ENCODE measurements at places on chromosomes 4 and X.

DNA sequence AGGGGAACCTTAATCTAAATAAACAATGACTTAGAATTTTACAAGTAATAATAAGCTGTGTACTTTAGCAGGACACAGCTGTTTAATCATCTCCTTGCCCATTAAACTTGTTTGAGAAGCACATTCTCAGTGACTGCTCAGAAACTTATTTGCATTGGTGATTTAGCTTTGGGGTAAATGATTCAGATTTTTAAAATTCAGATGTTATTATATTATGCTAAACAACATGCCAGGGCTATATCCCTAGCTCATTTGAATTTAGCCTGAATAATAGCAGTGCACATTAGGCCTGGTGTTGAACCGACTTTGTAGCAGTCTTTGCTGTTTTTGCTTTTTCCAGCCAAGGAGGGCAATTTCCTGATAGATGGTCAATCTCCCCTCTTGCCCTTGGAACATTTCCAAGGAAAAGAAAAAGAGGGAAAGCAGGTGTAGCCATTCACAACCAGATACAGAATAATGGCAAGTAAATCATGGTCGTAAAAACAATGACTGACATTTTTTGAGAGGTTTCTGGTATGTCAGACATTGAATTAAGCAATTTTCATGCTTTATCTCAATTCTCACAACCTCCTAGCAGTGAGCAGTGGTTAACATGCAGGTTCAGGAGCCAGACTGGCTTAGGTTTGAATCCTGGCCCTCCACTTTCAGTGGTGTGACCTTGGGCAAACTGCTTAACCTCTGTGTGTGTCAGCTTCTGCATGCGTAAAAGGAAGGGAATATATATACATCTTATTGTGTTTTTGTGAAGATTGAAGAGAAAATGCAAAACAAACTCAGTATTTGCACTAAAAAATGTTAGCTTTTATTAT, 16.8 kb downstream of the ARHGEF38 start:
- DNase-seq: no peak

GRCh38 chr4:113711883-113712662, 49.5 kb downstream of the CAMK2D start:
- DNase-seq: no peak

- no peak for DNase-seq
Measured at GRCh38 chr4:33386764-33387163, 2666.6 kb downstream of the PCDH7 start.

GRCh38 chr4:167031534-167032156, 202.6 kb downstream of the SPOCK3 start:
- DNase-seq: no peak

DNA sequence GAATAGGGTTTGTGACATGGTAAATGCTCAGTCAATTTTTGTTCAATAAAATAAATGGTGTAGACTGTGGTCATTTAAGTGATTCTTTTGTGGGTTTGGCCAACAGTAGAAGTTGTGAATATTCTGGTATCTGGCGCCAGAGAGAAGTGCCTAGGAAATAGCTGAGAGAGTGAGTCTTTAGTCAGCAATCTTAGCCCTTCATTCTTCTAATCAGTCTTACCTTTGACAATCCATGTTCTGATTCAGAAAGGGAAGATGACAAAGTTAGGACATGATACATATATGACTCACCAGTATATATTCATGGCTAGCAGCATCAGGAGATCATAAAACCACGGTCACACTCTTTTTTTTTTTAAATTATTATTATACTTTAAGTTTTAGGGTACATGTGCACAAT, 141.8 kb upstream of the PCDH18 start:
- DNase-seq: no peak

DNA sequence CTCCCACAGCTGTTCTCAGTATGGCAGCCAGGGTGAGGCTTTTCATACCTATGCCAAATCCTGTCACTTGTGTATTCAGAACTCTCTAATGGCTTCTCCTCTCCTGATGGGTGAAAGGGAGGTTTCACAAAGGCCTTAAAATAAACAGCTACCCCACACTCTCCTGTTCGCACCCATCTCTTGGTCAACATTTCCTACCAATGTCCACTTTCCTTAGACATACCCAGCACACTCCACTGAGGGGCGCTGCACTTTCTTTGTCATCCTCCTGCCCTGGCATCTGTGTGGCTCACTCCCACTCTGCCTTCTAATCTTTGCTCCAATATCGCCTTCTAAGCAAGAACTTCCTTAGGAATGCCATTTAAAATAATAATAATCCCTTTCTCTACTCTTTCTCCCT, 313.3 kb downstream of the PPP3CA start:
- no peak for DNase-seq

- no peak for DNase-seq
Measured at GRCh38 chr4:99062120-99062519, 26.5 kb downstream of the ADH5 start.

DNA sequence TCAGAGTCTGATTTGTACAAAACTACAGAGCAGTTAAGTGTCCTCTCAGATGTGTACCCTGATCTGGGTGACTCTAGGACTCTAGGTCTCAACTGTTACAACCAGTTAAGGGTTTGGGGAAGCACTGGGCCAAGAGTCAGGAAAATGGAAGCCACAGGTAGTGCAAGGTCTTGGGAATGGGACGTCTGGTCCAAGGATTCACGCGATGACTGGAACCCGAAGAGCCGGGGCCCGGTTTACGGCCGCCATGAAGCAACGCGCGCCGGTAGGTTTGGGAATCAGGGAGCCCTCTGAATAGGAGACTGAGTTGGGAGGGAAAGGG, 321 bp upstream of the HPRT1 start:
- DNase-seq: no peak

- DNase-seq: no peak
Measured at GRCh38 chr4:78217557-78217956, 160.4 kb downstream of the FRAS1 start.

- DNase-seq: peak; percentile 15
Measured at GRCh38 chrX:119118780-119119395, 8.7 kb downstream of the KIAA1210 start.

- no peak for DNase-seq
Measured at GRCh38 chr4:84966382-84967242, at the start of gene WDFY3. TSS of gene WDFY3 (minus strand) at chr4:84966690. CDS start at chr4:84860591, 106,099 bp downstream.

GRCh38 chrX:9326369-9326768, 138.5 kb upstream of the TBL1X start:
- no peak for DNase-seq

DNA sequence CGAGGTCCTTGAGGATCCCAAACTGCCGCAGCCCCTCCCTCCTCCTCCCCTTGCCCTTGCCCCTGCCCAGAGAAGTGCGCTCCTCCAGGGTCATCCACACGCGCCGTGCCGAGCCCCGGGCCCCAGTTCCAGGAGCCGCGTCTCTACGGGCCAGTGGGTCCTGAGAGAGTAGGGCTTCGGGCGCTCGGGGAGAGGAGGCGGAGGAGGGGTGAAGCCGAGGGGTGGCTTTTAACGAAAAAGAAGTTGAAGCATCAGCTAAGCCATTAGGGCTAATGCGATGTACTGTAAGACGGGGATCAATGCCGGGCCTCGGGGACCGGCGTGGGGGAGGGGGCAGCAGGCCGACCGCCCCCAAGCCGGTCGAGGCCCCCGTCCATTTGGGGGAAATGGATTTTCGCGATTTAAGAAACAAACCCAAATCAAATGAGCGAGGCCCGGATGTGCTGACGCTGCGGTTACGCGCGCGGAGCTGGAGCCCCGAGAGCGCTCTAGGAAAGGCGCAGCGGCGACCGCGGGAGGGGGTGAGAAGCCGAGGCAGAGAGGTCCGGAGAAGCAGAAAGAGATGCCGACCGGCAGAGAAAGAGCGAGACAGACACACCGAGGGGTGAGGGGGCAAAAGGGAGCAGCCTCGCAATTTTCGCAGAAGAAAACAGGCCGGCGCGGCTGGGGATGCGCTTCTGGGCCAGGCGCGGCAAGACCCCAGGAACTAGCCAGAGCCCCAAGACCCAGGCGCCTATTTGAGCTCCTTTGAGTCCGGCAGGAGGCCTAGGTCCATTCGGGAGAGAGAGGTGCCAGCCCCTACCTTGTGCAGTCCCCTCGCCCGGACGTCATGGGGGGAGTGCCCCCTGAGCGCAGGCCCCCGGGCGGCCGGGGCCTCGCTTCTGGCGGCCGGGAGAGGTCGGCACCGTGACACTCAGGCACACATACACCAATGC, 13.6 kb downstream of the HMX1 start:
- no peak for DNase-seq

GRCh38 chrX:103418811-103419340, 42.5 kb downstream of the BEX3 start:
- DNase-seq: no peak

DNA sequence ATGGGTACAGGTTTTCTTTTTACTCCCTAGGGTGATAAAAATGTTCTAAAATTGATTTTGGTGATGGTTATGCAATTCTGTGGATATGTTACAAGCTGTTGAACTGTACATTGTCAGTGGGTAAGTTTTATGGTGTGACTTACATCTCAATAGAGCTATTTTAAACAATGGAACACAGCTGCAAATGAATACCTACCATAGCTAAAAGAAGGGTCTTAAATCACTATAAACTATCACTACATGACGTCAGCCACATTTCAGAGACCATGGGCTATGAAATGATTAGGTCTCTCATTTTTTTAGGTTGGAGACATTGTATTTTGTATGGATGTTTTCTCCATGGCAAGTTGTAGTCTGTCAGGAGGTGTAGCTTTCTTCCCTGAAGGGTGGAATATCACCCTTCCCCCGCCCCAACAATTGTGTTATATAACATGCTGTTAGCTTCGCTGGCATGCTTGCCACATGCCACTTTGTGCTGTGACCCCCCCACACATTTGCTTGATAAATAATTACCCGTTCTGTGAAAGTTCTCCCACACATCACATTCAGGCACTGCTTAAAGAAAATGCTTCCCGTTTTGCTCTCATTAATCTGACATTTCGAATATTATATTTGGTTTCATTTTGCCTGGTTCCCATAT, 159.7 kb downstream of the ARHGAP10 start:
- no peak for DNase-seq

DNA sequence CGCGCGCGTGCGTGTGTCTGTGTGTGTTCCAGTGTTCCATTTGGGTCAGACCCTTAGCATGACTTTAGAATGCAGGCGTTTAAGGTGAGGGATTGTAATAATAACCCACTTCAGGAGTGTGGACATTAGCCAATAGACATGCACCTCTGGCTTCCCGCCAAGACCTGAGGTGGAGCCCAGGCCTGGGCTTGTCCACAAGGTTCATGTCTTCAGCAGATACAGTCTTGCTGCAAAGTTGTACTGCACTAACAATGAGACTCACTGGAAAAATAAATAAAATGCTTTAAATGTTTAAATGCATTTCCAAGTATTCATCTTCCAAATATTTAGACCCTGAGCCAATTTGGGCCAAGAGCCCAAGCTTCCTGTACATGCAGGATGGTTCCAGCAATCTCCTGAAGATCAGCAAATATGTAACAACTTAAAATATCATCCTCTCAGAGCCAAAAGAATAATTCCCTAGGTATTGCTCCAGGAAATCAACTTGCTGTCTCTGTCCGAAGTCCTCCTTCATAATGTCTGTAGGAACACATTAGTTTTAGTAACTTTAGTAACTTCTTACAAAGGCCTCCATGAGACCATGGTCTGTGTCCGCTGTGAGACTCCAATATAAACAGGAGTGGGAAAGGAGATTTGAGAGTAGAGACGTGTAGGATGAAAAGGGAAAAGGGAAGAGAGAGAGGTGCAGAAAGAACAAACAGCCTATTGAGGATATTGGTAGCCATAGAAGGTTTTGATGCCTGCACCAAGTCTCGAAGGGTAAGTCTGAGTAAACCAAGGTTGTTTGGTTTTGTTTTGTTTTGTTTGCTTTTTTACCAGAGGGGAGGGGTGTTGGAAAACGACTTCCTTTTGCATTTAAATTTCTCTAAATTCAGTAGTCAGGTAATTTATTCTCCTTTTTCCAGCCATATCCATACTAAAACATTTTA, 98.5 kb upstream of the KLF3 start:
- DNase-seq: no peak

- no peak for DNase-seq
Measured at GRCh38 chr4:144645102-144645630, 790 bp upstream of the HHIP start.

DNA sequence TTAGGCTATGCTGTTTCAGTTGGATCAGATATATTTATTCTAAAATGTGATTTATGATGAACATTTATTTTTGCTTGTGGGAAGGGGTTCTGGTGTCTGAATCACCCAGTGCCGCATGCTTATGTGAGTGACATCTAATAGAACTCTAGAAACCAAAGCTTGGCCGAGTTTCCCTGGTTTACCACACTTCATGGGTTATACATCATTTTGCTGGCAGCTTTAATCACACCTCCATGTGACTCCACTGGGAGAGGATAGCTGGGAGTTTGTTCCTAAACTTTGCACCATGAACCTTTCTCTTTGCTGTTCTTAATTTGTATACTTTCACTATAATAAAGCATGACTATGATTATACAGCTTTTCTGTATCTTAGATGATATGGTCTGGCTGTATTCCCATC, 382.9 kb downstream of the INPP4B start:
- no peak for DNase-seq

DNA sequence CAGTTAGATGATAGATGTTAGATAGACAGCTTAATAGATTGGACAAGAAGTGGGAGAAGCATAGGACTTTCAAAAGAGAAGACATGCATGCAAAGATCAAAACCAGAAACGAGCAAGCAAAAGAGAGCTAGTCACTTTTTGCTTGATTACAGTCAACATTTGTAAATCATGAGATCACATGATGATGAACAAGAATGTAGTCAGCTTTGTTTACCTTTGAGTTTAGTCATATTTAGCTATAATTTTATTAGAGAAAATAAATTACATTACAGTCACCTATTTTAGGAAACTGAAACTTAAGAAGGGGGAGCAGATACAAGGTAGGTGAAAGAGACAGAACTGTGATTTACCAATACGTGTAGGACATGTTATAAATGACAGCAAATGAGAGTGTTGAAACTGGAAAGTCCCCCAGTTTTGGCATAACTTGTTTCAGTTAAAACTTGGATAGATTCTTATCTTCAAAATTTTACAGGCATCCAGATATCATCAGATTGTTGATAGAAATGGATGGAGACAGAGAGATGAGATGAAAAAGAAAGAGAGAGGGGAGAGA, 1083.1 kb upstream of the PCDH10 start:
- DNase-seq: no peak

DNA sequence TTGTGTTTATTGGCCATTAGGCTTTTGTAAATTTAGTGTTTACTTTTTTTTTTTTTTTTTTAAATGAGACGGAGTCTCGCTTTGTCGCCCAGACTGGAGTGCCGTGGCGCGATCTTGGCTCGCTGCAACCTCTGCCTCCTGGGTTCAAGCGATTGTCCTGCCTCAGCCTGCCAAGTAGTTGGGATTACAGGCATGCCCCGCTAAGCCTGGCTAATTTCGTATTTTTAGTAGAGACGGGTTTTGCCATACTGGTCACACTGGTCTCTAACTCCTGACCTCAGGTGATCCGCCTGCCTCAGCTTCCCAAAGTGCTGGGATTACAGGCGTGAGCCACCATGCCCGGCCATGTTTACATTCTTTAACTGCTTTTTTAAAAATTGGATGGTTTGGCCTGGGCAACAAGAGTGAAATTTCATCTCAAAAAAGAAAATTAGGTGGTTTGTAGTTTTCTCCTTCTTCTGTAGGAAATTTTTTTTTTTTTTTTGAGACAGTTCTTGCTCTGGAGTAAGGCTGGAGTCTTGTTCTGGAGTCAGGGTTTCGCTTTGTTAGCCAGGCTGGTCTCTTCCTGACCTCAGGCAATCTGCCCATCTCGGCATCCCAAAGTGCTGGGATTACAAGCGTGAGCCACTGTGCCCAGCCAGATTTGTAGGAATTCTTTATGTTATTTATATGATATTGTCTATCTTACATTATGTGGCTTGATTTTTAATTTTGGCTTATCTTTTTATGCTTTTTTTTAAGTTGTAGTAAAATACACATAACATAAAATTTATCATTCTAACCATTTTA, 15.1 kb downstream of the UBE2K start:
- no peak for DNase-seq

GRCh38 chr4:8577046-8577445, 3.1 kb upstream of the GPR78 start:
- DNase-seq: no peak

GRCh38 chrX:8988446-8988845, 45.5 kb downstream of the FAM9B start:
- no peak for DNase-seq
